ENCODE measurements at places on chromosomes 11 and 22.

- no peak for DNase-seq
Observed at GRCh38 chr11:11577932-11578911, 43.6 kb downstream of the GALNT18 start.

GRCh38 chr22:20524004-20524481 is 16.6 kb downstream of the MED15 start:
- DNase-seq: no peak

GRCh38 chr22:36510384-36510783 is 3.5 kb upstream of the FOXRED2 start:
- DNase-seq: no peak

DNA sequence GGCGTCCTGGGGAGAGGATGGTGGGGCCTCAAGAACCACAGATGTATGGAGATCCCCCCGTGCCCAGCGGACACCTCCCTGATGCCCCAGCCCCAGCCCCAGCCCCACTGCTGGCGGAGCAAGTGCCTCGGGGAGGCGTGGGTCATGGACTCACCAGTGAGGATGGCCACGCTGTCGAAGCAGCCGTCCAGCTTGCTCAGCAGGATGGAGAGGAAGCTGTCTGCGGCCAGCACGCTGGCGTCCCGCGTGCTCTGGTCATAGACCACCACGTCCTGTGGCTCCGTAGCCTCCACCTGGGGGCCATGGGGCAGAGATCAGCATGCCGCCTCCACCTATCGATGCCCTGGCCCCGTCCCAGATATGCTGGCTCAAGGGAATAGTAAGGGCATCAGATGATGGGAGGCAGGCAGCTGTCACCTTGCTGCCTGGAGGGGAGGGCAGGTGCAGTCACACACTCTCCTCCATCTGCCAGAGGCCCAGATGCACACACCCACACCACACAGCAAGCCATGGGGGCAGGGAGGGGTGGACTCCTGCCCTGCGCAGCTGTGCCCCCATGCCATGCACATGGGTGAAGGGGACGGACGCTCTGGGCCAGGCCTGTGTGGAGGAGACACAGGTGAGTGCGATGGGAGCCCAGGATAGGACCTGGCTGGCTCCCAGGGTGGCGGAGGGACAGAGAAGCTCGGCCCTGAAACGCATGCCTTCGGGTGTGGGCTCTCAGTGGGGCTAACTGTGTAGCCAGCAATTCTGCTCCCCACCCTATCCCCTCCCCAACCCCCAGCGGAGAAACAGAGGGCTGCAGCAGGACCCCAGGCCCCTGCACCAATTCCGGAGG is 8.2 kb downstream of the DUSP8 start:
- no peak for DNase-seq

DNA sequence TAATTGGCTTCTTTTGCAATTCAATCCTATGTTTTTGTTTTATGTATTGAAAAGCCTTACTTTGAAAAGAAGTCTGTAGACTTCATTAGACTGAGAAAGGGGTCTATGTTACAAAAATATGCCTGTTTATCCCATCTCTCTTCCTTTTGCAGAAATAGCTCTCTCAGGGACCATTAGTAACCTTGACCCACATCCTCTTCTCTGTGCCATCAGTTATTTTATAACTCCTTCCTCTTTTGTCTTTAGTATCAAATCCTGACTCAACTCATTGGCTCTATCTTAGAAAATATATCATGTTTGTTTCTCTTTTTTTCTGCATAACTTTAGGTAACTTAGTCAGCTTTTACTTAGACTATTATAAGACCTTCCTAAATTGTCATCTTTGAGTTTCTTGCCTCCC is 20.3 kb downstream of the ZC3H12C start:
- DNase-seq: no peak

DNA sequence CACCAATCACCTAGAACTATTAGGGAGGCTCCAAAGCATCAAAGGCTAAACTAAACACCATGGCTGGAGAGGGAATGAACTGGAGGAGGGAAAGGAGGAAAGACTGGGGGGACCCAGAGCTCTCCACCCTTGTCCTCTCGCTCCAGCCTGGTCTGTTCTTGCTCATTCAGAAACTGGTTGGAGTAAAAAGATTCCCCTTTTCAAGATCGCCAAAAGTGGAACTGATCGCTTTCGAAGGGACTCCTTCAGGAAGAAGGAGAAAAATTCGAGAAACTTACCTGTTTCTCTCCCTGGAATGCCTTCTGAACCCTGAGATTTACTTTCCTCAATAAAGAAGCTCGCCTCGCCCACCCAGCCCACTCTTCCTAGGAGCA is 46.9 kb downstream of the OR4D9 start:
- no peak for DNase-seq

GRCh38 chr11:62575837-62576236 is 2.1 kb upstream of the EEF1G start:
- DNase-seq: no peak

DNA sequence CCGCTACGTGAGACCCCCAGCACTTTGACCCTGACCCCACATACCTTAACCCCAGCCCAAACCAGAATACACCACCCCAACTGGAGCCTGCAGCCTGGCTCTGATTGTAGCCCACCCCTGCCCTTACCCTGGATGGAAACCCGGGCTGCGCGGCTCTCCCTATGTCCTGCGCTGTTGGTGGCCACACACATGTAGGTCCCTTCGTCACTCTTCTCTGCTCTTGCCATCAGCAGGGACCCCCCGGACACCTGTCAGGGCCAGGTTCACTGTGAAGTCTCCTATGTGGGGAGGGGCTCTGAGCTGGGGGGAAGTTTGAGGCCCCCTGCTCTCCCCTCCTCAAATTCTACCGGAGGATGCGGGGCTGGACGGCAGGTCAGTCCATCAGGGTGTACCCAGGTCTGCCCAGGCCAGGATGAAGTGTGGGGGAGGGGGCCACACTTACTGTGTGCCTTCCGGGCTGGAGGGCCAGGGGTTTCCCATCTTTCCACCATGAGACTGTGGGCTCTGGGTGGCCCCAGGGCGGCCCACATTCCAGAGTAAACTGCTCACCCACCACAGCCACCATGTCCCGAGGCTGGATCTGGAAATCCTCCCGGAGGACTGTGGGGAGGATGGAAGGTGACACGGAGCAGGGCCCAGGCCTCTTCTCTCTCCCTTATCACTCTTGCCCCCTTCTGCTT is 1.5 kb downstream of the ROBO4 start:
- no peak for DNase-seq

- no peak for DNase-seq
Observed at GRCh38 chr11:5291207-5291838, 10.4 kb downstream of the OR51B4 start.

GRCh38 chr22:42052765-42053164 is 17.8 kb downstream of the NAGA start:
- DNase-seq: no peak

GRCh38 chr11:73965076-73965763 is 14.4 kb downstream of the DNAJB13 start:
- no peak for DNase-seq

- no peak for DNase-seq
Observed at GRCh38 chr11:18088966-18089365, 16.9 kb downstream of the SAAL1 start.

- DNase-seq: no peak
Observed at GRCh38 chr22:48701296-48702030, 1126.2 kb downstream of the BRD1 start.

- no peak for DNase-seq
Observed at GRCh38 chr11:127939000-127939399, 648.4 kb downstream of the ETS1 start.

GRCh38 chr11:3939211-3939610 is 83.7 kb downstream of the STIM1 start:
- no peak for DNase-seq

Data from neural crest cell (in vitro differentiated cells).